ENCODE measurements at places on chromosomes 6 and 20. TPM values are rescaled to one million over a fixed set of nuclear protein-coding genes. Genes with fewer than 3 reads are reported as not detected.

DEFB124 gene
- total RNA-seq = not detected

ULBP2 gene
- 1.00 TPM for total RNA-seq

SUMO4 gene
- total RNA-seq = 5.4 TPM

IRF4 gene
- total RNA-seq = 554 TPM

DLK2 gene
- 1.6 TPM for total RNA-seq

FOXO3 gene
- 10.0 TPM for total RNA-seq

NCR2 gene
- total RNA-seq = not detected

CCR6 gene
- 7.8 TPM for total RNA-seq

FAM83C gene
- not detected for total RNA-seq

CRIP3 gene
- 0.90 TPM for total RNA-seq

C6orf47 gene
- total RNA-seq = 21.1 TPM

PRDM13 gene
- not detected for total RNA-seq

COL9A3 gene
- total RNA-seq = 0.46 TPM

SMIM26 gene
- 84.3 TPM for total RNA-seq

R3HDML gene
- total RNA-seq = not detected

TRIM31 gene
- not detected for total RNA-seq

RSPH9 gene
- total RNA-seq = 0.12 TPM

COMMD7 gene
- total RNA-seq = 51.8 TPM

MYCT1 gene
- not detected for total RNA-seq

PAQR8 gene
- 21.0 TPM for total RNA-seq

APOM gene
- 5.0 TPM for total RNA-seq

CRISP3 gene
- not detected for total RNA-seq

MATN4 gene
- total RNA-seq = 3.5 TPM

SMLR1 gene
- not detected for total RNA-seq

CST3 gene
- total RNA-seq = 0.22 TPM

SYCP2 gene
- total RNA-seq = 5.0 TPM

ZNF311 gene
- 2.1 TPM for total RNA-seq

OR2H2 gene
- not detected for total RNA-seq

GPX6 gene
- not detected for total RNA-seq

KIF13A gene
- 0.46 TPM for total RNA-seq

POM121L2 gene
- not detected for total RNA-seq

B3GALT4 gene
- total RNA-seq = 14.2 TPM

TPMT gene
- 8.2 TPM for total RNA-seq

IMPG1 gene
- total RNA-seq = not detected

BPIFB2 gene
- not detected for total RNA-seq

ISM1 gene
- 0.58 TPM for total RNA-seq

CFAP61 gene
- total RNA-seq = not detected

APMAP gene
- total RNA-seq = 70.2 TPM

ATF6B gene
- total RNA-seq = 99.9 TPM

HLA-DQA2 gene
- total RNA-seq = not detected

NKAPL gene
- total RNA-seq = 0.14 TPM

TPD52L1 gene
- total RNA-seq = 0.50 TPM

PDYN gene
- total RNA-seq = not detected

LY86 gene
- 0.39 TPM for total RNA-seq

SLC17A1 gene
- 0.29 TPM for total RNA-seq

NR2E1 gene
- not detected for total RNA-seq

CLIC5 gene
- total RNA-seq = 3.3 TPM

RIMS4 gene
- total RNA-seq = 0.05 TPM

COL19A1 gene
- 0.26 TPM for total RNA-seq

PLA2G7 gene
- not detected for total RNA-seq

COL9A1 gene
- not detected for total RNA-seq

RNF39 gene
- total RNA-seq = not detected

DPPA5 gene
- not detected for total RNA-seq

SSTR4 gene
- not detected for total RNA-seq

FAM209B gene
- 1.7 TPM for total RNA-seq

TBX18 gene
- not detected for total RNA-seq

RRP36 gene
- 54.2 TPM for total RNA-seq

CCN6 gene
- 0.25 TPM for total RNA-seq
